ENCODE measurements at places on chromosomes 13 and 19.

- DNase-seq, result no peak
Measured at GRCh38 chr19:30540761-30541160, 168.6 kb downstream of the ZNF536 start.

DNA sequence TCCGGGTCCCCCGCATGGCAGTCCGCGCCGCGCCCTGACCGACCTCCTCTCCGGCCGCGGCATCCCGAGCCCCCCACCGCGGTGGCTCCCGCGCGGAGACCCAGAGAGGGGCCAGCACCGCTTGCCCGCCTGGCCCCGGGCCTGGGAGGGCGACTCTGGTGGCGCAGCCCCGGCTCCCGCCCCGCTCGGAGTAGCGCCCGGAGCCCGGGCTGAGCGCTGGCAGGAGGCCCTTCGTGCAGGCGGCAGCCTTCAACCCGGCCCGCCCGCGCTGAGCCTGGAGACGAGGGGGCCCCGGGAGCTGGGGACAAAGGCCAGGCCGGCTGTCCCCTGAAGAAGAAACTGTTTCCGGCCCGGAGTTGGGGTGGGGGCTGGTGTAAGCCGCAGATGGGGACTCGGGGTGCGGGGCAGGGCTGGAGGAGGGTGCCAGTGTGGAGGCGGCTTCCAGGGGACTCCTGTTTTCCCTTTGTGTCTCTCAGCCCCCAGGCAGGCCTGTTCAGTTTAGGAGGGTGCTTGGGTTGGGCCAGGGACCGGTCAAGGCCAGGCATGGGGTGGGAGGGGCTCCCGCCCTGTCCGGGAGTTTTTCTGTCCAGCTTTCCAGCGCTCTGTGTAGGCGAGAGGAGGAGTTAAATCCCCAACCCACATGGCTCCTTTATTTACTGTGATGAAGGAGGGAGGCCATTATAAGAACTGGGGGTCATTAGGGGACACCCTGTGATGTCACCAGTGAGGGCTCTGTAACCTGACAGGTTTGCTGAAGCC lies 935 bp downstream of the LRP3 start:
- DNase-seq, result peak; percentile 57

- DNase-seq, result no peak
Measured at GRCh38 chr13:82447416-82448077, 1434.7 kb downstream of the SLITRK1 start.

- no peak for DNase-seq
Measured at GRCh38 chr19:56917529-56917928, 77.0 kb upstream of the PEG3 start.

DNA sequence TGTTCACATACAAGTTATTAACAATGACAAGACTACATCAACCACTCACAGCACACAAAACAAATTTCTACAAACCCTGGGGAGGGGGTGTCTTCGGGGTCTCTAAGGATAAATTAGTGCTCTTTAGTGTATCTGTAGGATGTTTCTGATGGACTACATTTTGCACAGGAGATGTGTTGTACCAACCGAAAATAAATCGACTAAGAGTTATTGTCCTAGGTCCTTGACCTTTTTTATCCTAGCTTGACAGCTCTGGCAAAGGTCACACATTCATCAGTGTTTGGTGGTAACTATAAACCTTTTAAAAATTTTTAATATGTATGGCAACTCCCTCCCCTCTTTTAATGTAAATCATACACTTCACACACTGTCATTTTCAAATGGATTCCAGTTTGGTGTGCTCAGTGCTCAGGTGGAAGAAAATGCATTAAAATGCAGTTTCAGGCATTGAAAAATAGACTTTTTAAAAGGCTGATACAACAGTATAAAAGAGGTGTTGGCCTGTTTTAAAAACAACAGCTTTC lies 7.7 kb downstream of the ZIC5 start:
- no peak for DNase-seq

- no peak for DNase-seq
Measured at GRCh38 chr13:74891610-74892009, 590.4 kb downstream of the TBC1D4 start.

DNA sequence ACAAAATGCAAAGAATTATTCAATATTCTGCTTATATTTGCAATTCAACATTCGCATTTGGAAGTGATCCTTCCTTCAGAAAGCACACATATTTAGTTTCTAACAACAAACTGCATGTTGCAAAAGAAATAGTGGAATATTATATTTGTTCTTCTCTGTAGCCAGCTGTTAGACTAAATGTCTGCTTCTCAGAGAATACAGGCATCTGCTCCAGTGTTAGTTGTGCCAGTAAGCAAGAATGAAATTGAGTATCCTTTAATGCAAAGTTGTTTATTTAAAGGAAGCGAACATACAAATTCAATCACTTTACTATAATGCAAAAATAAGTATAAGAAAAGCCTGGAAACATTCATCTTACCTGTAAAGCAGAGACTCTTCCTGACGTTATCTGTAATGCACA lies 663 bp downstream of the SLITRK6 start:
- DNase-seq, result no peak

DNA sequence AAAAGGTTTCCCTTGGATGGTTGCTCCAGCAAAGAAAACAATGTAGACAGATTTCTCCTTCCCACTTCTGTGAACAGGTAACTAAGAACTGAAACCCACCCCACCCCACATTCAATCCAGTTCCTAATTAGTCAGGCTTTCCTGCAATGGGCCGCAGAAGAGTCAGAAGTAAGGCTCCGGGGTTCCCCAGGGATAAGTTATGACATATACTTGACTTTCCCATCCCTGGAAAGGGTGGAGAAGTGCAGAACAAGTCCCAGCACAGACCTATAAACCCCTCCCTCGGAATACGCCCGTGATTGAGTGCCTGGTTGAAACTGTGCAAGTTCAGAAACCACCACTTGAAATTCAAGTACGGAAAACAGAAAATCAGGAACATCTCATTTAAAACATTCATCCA lies 24.9 kb downstream of the RCBTB2 start:
- DNase-seq, result no peak

DNA sequence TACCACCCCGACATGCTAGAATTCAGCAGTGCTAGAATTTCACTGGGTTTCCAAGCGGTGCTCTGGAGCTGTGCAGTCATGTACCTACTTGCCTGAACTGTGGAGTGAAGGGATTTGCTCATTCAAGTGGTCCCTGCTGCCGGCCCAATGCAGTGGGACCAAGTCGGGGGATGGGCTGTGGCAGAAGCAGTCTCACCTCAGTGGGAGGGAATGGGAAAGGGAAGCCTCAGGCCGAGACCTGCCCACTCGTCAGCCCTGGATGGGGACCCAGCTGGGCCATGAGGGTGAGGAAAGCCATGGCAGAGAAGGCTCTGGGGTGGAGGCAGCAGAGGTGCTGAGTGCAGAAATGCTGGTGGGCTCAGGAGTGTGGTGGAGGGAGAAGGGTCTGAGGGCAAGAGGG lies 14.9 kb downstream of the KLHL26 start:
- no peak for DNase-seq

All from RWPE2 (cell line).